Dermis blood vessel endothelial cell (primary cell): ENCODE measurements at places on chromosomes 12 and 14. TPM values are rescaled to one million over a fixed set of nuclear protein-coding genes. Genes with fewer than 3 reads are reported as not detected.

DNA sequence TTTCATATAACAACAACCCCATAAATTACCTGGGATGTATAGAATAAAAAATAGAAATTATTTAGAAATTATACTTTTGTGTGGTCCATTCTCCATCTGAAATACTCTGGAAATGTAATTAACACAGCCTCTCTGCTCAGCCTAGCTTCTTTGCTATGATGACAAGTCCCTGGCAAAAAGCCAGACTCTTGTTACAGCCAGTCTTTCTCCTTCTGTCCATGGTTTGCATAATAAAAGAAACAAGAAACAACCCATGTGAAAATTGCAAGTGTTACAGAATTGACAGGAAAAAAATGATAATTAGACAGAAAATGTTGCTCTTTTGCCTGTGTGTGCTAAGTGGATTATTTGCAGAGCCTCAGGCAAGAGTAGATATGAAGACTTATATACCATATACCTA is 61.3 kb downstream of the C12orf50 start:
- DNase-seq: no peak

- DNase-seq: peak; percentile 33
Measured at GRCh38 chr12:69196302-69197288, 42.8 kb upstream of the CPSF6 start.

DNA sequence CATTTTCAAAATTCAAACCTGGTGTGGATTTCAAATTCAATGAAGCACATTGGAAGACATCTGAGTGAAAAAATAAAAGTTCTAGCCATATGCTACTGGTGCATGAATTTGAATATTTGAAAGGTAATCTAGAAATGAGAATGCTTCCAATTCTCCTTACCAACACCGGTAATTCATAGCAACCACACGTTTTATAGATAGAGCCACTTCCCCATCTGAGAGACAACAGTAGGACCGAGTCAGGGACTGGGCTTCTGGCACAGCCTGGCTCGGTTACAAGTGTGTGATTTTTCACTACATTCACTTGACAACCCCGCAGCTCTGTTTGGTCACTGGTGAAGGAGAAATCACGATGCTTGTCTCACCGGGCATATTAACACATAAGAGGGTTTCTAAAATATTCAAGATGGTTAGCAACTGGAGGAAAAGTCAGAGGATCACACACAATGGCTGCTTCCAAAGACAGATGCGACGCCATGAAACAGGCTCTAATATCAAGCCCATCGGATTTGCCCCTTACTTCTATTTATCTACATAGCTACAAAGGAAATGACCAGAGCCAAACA is 86.5 kb upstream of the FOXN3 start:
- DNase-seq: no peak

GRCh38 chr14:102140027-102140749 is 491 bp downstream of the WDR20 start:
- DNase-seq: peak; percentile 39

DNA sequence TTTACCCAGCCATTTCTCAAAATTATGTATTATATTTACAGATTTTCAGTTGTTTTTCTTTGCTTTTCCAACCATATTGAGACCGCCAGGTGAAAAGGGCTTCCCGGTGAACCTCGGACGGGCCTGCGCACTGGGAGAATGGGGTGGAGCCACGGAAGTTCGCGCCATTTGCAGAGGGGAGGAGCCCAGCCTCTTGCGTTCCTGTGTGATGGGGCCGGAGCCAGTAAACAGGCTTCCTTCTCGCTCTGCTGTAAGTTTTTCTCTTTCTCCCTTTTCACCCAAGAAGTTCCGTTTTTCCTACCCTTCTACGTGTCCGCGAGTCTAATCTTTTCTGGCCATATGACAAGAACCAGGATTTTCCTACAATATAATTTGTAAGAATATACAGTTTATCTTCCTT is 1108.8 kb upstream of the SEL1L start:
- DNase-seq: no peak

DNA sequence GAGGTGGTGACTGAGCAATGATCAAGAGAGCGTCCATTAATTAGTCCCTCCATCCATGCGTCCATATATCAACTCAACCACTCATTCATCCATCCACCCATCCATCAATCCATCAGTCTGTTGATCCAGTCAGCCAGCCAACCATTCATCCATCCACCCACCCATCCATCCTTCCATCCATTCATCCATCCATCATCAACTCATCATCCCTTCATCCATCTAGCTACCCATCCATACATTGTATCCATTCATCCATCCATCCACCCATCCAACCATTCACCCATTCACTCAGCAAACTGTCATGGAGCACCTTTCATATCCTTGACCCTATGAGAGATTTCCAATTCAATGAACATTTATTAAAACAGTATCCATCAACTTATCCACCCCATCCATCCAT is 28.1 kb downstream of the MAP1LC3B2 start:
- no peak for DNase-seq

DNA sequence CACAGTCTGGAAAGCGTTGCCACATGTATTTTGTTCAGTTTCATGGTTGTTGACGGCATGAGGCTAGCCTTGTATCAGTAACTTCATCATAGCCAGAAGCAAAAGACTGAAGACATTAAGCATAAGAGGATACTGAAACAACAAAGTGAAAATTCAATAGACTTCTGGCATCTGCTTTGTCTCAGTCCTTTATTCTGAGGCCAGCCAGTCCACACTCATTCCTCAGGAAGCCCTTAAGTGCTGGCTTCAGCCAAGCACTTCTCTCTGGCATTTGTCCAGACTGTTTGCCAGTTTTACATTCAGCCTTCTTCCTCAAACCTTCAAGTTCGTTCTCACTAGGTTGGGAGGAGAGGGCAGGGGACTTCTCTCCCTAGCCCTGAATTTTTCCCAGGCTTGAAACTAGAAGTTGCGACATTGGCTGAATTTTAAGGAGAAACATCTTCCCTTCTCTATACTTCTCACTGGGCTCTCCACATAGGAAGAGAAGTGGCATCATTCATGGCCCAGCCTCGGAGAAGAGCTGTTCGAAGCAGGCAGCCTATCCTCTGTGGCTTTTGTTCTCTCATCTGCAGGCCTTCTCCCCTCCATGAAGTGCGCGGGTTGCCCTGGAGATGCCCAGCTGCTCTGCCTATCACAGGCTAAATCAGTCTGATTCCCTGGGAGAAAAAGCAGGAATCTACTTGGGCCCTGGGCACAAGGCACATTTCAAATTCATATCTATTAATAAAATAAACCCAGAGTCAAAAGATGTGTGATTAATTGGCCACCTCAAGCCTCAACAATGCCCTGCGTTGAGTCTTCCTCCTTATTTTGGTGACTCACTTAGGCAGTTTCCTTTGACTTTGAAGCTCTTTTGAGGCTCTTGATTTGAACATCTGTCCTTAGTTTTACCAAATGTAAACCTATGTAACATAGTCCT is 130.9 kb upstream of the PLEKHA5 start:
- DNase-seq: peak; percentile 3

The E2F7 gene
- 7.3 and 13.4 TPM in 2 replicates for total RNA-seq
